ENCODE measurements at places on chromosomes 6 and 20.
A peak's percentile ranks its signal among the peaks of the same experiment; 100 is the strongest.

DNA sequence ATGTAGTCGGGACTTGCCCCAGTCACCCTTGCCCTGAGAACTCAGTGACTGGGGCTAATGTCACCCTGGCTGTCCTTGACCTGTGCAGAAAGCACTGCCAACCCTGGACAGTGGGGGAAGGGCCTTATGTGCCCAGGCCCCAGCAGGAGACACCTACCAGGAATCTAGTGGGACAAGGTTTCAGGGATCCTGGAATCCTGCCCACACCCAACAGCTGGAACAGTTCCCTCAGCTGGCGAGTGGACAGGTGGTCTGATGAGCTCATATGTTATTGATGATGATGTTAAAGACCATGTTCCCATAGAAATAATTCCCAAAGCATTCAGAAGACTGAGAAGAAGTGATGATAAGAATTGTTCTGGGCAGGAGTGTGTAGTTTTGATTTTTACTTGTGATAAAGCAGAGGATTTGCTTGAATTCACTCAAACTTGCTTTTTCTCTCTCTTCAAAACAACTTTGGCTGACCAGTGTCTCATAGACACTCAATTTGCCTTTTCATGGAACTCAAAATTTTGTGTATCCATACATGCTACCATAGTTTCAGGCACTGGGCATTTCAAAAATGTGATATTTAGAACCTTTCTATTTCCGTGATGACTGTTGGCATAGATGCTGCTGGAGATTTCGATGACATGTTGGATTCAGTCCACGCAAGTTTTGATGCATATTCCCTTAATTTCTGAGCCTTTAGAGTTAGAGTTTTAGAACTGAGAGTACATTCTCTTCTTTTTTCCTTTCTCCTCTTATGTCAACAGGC lies 79.3 kb downstream of the SLC22A3 start:
- ATAC-seq = no peak

DNA sequence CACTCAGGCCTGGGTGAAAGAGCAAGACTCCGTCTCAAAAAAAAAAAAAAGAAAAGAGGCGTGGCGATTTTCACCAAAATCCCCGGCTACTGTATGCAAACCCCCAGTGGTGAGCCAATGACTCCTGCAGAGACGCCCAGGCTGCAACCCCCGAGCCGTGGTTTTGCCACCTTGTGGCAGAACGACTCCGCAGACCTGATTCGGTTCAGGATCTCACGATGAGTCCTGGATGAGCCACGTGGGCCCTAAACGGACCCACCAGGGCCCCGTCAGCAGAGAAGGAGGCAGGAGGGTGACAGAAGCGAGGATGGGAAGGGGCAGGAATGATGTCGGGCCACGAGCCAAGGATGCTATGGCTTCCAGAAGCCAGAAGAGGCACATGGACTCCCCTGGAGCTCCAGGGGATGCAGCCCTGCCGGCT lies 42.5 kb downstream of the SLC2A4RG start:
- ATAC-seq = peak; percentile 55

DNA sequence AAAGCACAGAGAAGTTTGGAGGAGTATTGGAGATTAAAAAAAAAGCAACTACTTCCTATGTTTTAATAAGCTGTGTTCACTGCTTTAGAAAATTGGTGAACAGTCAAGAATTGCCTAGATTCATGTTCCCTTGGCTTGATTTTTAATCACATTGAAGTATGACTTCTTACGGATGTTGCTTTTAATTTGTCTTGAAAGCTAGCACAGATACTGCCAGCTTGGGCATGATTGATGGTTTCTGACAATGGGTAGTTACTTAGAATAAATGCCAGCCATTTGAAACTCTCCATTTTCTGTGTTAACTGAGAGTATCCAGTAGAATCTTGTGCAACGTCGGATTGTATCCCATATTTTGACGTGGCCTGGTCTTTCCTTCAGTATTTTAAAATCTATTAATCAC lies 178.0 kb downstream of the DTNBP1 start:
- ATAC-seq = no peak

GRCh38 chr6:137944793-137945498 lies 77.9 kb downstream of the TNFAIP3 start:
- peak; percentile 64 for ATAC-seq

- no peak for ATAC-seq
These were observed 16.1 kb downstream of the TXNDC5 start for GRCh38 chr6:7894262-7895124.

DNA sequence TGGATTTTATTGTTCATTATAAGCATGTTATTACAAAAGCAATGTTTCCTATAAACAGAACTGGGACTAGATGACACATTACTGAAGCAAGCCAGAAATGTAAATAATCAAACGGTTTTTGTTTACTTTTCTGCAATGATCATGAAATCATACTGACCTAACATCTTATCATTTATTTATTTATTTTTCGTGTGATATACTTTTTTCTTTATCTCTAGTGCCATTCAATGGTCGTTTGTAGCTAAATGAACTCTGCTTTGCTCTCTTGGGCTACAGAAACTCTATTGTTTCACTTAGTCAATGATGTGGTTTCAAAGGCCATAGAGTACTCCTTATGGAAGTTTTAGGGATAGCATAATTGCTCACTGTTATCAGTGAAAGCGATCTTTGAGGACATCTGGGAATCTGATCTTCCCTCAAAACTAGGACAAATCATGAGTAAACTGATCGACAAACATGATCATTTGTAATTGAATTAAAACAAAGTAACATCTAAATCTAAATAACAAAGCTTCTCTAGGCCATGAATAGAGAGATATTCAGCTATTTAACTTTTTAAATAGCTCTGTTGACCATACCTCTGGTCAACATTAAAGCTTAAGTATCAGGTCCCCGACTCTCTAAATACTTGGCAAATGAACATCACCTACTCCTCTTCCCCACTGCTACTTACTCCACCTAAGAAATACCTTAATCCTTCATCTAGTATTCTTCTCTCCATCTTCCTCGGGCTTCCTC lies 933.4 kb downstream of the TFAP2A start:
- no peak for ATAC-seq

DNA sequence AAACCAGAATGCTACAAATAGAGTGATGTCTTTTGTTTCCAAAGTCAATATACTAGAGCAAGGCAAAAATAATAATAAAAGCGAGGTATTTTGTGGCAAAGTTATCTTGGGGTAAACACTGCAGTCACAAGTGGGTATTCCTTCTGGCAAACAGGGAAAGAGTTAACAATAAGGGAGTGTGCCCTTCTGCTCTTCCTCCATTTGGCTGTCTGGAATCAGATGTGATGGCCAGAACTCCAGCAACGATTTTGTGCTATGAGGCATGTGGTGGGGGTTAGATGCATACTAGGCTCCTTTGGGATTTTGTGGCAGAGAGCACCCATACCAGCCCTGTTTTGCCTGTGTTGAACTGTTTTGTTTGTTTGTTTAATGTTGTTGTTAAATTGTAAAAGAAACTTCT lies 2.4 kb upstream of the SLC52A3 start:
- ATAC-seq = no peak

GRCh38 chr6:121597654-121598053 lies 162.2 kb downstream of the GJA1 start:
- ATAC-seq = no peak

GRCh38 chr6:33774774-33775173 lies 14.2 kb downstream of the LEMD2 start:
- ATAC-seq = no peak

DNA sequence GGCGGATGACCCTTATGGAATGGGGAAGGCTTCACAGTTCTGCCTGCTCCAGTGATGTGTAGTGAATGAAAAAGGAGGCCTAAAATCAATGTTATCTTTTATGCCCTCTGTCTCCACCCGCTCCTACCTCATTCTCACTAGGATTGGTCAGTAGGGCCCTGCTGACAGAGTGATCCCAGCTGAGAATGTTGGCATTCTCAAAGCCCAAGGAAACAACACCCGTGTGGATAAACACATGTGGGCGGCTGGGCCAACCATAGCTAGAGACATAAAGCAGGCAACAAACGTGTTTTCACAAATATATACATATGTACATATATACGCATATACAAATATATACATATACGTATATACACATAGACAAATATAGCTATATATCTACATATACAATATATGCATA lies 4.5 kb downstream of the RIPK1 start:
- ATAC-seq = no peak

DNA sequence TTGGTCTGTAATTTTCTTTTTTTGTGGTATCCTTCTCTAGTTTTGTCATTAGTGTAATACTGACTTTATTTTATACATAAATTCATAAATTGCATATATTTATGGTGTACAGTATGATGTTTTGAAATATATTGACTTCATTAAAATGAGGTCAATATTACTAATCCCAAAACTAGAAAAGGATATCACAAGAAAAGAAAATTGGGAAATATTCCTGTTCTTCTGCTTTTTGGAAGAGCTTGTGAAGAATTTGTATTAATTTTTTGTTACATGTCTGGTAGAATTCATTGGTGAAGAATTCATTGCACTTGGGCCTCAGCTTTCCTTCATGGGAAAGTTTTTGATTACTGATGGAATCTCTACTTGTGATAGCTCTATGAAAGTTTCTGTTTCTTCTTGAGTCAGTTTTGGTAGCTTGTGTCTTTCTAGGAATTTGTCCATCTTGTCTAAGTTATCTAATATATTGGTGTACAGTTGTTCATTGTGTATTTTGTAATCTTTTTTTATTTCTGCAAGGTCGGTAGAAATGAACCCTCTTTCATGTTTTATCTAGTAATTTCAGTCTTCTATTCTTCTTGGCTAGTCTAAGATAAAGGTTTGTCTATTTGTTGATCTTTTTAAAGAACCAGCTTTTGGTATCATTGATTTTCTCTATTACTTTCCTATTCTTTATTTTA lies 11.3 kb upstream of the ZNF451 start:
- ATAC-seq = no peak

All from activated CD4-positive, CD25-positive, alpha-beta regulatory T cell treated with anti-CD3 and anti-CD28 coated beads, Interleukin-2, amount 50 U/mL, for 24 hours (primary cell).